ENCODE measurements at places on chromosomes 7 and 10. TPM values are rescaled to one million over a fixed set of nuclear protein-coding genes. Genes with fewer than 3 reads are reported as not detected.

Gene CAMK2B
- 0.17 TPM for total RNA-seq

Gene ZKSCAN5
- total RNA-seq, result 16.6 TPM

Gene MEPCE
- total RNA-seq, result 69.0 TPM

Gene RAPGEF5
- 13.3 TPM for total RNA-seq

DNA sequence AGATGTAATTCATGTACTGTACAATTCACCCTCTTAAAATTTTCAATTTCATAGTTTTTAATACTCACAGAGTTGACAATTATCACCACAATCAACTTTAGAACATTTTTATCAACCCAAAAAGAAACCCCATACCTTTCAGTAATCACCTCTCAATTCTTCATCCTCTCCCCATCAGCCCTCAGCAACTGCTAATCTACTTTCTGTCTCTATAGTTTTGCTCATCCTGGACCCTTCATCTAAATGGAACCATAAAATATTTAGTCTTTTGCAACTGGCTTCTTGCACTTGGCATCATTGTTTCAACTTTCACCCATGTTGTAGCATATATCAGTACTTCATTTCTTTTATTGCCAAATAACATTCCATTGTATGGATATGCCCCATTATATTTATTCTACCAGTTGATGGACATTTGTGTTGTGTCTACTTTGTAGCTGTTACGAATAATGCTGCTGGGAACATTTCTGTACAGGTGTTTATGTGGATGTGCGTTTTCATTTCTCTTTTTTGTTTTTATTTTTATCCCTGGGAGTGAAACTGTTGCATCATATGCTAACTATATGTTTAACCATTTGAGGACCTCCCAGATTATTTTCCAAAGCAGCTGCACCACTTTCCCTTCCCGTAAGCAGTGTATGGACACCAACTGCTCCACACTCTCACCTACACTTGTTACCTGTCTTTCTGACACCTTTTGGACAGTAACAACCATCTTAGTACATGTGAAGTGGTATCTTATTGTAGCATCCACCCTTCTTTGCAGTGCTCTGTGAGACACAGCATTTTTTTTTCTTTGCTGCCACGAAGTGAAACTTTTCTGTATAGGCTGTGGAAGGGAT is 65.4 kb upstream of the APBB1IP start:
- no peak for DNase-seq

- DNase-seq, result no peak
Measured at GRCh38 chr7:98329791-98330373, 48.4 kb downstream of the BRI3 start.

GRCh38 chr10:99537086-99537988 is 4.6 kb downstream of the NKX2-3 start:
- peak; percentile 72 for DNase-seq

DNA sequence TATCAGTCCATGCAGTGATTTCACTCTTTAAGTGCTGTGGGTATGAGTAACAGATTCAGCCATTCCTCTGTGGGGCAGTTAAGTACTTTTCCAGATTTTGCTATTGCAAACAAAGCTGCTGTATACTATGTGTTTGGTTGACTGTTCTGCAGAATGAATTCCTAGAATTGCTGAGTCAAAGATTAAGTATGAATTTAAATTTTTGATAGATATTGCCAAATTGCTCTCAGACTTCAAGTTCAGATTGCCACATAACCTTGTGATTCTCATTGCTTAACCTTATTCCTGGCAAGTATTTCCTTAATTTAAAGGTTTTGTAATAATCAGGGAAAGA is 21.6 kb upstream of the SAR1A start:
- DNase-seq, result no peak

DNA sequence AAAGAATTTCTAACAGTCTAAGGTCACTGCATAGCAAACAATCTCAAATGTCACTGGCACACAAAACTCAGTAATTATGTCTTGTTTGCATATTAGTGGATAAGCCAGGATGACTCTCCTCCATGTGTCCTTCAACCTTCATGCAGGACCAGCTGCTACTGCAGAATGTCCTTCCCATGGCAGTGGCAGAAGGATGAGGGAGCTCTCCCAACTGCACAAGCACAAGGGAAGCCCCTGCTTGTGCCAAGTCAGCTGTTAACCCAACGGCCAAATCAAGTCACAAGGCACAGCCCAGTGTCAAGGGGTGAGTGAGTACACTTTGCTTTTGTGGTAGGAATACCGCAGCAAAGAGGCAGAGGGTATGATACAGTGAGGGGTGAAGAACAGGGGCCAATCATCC is 59.3 kb upstream of the VWC2 start:
- no peak for DNase-seq

- DNase-seq, result no peak
Measured at GRCh38 chr10:74684462-74684861, 141.9 kb upstream of the KAT6B start.

DNA sequence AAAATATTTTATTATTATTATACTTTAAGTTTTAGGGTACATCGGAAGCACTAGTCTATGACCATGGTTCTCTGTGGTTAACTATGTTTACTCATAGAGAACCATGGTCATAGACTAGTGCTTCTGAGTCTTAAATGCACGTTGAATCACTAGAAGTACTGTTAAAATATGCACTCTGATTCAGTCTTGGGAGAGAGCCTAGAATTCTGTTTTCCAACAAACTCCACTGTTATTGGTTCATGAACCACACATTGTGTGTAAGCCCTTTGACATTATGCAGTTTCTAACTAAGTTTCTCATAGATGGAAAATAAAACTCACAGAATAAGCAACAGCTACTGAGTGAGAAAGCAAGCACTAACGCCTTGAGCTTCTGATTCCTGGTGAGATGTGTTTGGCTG is 1120.6 kb downstream of the SORCS1 start:
- DNase-seq, result no peak

DNA sequence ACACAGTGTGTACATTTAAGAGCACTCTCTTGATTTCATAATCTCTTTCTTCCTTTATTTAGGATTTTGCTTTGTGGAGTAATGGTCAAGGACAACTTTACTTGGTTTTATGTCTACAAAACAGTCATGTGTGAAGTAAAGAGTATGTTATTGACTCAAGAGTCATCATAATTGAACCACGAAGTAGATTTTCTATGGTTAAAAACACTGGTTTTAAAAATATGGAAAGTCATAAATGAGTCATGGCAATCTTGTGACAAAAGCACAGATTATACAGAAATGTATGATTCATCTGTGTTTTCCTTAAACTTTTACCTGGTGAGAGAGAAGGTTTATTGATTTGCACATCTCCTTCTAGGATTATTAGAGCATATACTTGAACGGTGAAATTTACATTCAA is 969.7 kb downstream of the GATA3 start:
- DNase-seq, result no peak

- no peak for DNase-seq
Measured at GRCh38 chr10:63094881-63095280, 38.2 kb upstream of the NRBF2 start.

DNA sequence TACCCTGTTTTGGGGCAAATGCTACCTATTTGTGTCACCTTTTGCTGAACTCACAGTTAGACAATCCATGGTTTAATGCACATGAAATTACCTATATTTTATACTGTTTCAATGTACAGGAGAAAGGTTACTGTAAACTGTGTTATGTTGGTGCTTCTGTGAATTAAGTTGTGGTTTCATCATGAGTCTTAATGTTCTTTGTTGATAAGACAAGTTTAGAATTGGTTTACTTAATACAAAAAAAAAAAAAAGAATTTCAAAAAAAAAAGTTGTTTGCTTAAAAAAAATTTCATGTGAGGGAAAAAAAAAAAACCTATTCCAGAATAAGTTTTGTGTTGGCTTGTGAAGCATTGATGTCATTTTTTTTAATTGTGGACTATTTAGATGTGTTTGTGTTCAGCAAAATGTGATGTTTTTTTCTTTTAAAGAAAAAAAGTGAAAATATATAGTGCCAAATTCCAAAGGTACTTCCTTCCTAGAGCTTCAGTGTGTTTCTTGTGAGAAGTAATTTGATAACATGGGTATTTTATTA is 280.3 kb downstream of the USP6NL start:
- no peak for DNase-seq

- DNase-seq, result no peak
Measured at GRCh38 chr7:35263396-35263795, 9.5 kb upstream of the TBX20 start.

DNA sequence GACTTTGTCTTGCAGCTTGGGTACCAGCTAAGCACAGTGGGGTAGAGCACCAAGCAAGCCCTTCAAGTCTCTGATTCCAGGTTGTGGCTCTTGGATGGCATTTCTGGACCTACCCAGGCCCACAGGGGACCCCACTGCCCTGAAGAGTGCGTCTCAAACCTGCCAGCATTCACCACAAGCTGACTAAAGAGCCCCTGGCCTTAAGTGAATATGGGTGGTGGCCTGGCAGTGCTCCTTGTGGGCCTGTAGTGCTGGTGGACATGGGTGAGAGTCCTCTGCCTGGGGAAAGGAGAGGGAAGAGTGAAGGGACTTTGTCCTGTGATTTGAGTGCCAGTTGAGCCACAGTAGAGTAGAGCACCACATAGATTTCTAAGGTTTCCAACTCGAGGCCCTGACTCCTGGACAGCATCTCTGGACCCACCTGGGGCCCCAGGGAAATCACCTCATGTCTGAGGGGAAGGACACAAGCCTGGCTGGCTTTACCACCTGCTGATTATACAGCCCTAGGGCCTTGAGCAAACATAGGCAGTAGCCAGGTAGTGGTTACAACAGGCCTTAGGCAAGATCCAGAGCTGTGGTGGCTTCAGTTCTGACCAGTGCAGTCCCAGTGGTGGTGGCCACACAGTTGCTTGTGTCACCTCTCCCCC is 23.7 kb downstream of the GSDME start:
- no peak for DNase-seq

DNA sequence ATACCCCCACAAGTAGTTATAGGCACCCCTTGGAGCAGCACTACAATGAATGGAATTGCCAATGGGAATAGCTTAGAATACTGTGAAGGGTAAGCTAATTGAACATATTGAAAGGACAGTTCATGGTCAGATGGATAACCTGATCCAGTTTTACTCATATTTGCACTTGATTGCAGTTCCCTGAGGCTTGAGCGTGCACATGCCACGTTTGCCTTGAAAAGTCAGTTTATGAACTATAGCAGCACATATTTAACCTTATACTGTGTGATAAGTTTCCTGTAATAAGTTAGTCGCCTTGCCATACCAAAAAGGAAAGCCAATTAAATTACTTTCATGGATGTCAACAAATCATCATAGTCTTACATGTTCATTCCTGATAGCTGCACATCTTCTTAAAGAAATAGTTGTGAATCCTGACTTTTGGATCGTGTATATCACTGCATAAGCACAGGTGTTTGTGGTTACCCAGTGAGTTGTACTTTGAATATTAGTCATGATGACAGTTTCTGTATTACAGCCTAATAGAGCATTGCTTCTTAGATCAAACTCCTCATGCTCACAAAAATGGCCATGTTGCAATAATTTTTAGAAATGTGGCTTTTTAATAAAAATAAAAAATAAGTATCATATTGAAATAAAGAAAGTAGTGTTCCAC is 21.6 kb downstream of the DNTT start:
- DNase-seq, result no peak

GRCh38 chr10:4736183-4736582 is 89.8 kb upstream of the AKR1E2 start:
- no peak for DNase-seq

DNA sequence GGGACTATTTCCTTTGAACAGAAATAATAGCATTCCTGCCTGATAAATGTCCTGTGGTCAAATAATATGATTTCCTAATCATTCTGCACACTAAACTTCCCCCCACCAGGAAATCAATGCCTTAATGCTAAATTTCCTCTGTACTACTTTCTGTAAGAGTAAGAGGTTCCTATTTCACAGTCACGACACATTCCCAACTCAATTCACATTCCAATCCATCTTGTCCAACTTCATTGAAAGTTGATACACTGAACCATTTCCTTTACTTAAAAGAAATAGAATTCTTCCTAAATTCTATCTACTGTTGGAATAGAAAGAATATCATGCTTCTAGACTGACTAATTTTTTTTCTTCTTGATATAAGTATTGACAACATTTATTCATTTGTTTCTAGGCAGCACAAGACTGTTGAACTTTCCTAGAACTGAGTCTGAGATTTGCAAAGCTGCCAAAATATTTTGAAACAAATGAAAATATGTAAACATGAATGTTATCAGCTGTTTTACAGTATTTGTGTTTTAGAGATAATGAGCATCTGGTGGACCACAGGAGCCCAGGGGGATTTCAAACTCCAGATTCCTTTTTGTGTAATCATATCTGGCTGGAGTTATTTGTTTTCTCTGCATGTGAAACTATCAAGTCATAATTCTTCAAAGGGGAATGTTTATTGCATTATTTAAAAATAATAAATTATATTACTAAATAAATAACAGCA is 121.5 kb downstream of the TPST1 start:
- no peak for DNase-seq

Measured in H9 (cell line).